ENCODE measurements at places on chromosomes 1 and 21. TPM values are rescaled to one million over a fixed set of nuclear protein-coding genes. Genes with fewer than 3 reads are reported as not detected.

- DNase-seq = no peak
Measured at GRCh38 chr1:31412732-31413404, at the start of gene SERINC2. TSS of gene SERINC2 (plus strand) at chr1:31413213. CDS start at chr1:31413266, 53 bp downstream.

DNA sequence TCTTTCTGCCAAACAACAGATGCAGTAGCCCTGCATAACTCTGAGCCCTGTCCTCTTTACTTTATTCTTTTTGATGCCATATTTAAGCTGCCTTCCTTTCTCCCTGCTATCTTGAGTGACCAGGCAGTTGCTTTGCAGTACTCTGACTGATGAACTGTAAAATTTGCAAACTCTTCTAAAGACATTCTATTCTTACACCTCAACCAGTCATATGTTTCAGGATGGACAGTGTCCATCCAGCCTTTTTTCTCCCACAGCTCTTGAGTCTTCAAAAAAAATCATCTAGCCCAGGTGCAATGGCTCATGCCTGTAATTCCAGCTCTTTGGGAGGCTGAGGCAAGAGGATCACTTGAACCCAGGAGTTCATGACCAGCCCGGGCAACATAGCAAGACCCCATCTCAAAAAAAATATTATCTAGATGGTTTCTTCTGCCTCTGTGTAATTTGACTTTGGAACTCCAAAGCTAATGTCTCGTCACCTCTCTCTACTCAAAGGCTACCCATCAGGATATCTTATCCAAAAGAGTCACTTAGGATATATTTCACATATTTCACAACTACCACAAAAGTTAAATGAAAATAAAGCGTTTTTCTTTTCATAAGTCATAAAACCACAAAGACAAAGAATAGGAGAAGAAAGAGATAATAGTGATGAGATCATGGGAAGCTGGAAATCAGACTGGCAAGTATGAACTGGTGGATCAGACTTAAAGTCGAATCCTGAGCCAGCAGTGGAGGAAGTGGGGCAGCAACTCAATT is 54.6 kb upstream of the IPO9 start:
- peak; percentile 94 for DNase-seq

Gene CHIA
- polyA plus RNA-seq = not detected

DNA sequence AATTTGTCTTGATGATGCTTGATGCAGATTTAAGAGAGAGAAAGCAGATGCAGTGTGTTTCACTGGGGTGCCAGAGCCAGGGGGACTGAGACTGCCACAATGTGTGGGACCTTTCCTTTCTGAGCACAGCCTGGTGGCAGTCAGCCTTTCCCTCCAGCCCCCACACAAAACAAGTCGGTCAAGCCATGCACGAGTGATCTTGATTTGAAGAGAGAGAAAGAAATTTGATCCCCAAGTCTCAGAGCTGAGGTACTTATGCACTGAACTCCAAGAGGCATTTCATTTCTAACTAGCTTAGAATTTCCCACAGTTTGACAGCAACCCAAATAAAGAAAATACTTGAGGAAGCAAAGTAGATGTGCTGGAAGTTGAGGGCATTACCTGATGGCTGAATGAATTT is 193.8 kb downstream of the ST6GALNAC3 start:
- peak; percentile 36 for DNase-seq

Gene LCE6A
- not detected for polyA plus RNA-seq
